ENCODE measurements at places on chromosomes 2 and 18.

- DNase-seq = no peak
These were observed 55.5 kb downstream of the PRELID3A start for GRCh38 chr18:12463191-12463590.

- DNase-seq = no peak
These were observed 1.2 kb downstream of the SFT2D3 start for GRCh38 chr2:127702395-127703009.

DNA sequence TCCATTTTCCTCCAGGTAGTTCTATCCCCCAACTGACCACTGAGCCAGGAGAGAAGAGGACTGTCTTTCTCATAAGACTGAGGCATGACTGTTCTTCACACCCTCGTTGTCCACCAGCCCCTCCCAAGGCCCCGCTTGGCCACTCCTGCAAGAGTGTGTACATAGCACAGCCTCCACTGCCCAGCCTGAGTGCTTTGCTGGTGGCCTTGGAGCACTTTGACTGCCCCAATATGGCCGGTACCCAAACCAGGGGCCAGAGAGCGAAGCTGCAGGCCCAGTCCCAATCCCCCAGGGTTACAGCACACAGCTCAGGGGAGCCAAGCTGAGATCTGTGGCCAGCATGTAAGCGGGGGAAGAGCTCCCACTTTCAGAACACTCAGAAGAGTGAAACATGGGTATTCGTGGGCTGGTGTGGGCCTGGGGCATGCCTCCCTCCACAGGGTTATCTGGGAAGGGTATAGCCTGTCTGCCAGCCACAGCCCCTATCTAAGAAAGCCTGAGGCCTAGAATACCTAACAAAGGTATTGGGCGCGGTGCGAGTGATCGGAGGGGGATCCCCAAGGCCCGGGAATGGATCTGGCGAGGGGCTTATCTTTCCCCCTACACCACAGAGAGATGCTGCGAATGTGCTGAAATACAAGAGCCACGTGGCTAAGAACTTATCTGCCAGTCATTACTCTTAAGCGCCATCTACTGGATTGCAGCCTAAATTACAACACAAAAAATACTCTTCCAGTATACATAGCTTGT, 163.8 kb downstream of the WDPCP start:
- DNase-seq = no peak

GRCh38 chr2:76450024-76450475, 739.3 kb upstream of the GCFC2 start:
- no peak for DNase-seq

DNA sequence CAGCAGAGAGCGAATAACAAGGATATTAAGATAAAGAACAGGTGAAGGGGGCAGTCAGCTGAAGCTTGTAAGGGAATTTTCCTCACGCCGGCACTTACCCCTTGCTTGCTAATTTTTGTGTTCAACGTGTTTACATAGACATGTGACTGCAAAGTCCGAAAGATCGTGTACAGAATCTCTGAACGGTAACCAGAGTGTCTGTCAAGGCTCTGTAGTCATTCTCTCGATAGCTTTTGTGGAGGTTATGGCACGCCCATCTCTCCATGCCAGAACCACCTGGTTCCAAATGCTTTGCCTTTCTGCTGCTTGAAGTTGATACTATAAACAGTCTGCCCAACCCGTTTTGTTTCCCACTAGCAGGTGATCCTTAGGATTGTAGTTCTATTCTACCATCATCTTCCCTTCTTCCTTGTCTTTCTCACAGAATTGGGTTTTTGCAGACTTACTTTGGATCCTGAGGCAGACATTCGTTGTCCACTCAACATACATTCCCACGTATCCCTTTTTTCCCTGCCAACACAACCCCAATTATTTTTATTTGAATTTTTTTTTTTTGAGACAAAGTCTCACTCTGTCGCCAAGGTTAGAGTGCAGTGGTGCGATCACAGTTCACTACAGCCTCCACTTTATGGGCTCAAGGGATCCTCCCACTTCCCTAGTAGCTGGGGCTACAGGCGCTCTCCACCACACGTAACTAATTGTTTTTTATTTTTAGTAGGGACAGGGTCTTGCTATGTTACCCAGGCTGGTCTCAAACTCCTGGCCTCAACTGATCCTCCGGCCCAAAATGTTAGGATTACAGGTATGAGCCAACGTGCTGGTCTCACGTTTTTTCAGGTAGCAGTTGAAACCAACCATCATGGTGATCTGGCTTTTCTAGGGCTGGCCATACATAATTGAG, 1.3 kb upstream of the USP34 start:
- DNase-seq = no peak

DNA sequence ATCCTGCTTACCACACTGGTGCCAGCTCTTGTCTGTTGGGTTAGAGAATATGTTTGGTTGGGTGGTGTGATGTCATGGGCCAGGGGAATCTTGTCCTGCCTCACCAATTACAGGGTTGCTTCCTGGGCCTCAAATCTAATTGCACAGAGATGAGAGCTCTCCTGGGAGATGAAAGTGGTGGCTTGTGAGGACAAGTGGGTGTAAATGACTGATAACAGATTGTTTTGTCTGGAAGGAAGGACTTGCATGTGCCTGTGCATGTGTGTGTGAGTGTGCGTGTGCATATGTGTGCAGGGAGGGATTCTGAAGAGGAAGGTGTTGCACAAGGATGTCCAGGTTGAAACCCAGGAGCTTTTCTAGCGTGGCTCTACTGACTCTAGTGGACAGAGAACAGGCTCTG, 271.9 kb downstream of the LOXHD1 start:
- peak; percentile 69 for DNase-seq
